ENCODE measurements at places on chromosomes 12 and 14.

DNA sequence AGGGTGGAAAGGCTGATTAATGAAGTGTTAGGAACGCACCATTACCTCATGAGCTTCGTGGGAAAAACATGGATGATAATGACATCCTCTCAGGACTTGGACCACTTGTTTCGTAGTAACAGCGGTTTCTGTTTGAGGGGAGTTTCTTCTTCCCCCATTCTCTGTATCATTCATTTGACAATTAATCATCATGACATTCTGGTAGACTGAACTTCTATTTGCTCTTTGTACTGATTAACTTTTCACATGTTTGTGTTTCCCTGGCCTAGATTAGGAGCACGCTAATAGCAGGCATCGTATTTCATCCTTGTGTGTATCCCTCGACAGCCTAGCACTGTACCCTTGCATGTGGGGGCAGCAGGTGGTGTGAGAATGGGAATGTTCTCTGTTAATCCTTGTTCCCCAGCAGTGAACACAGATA lies 8.0 kb downstream of the LRRC74A start:
- DNase-seq, result no peak

- no peak for DNase-seq
Measured at GRCh38 chr12:23502259-23502658, 447.2 kb downstream of the SOX5 start.

DNA sequence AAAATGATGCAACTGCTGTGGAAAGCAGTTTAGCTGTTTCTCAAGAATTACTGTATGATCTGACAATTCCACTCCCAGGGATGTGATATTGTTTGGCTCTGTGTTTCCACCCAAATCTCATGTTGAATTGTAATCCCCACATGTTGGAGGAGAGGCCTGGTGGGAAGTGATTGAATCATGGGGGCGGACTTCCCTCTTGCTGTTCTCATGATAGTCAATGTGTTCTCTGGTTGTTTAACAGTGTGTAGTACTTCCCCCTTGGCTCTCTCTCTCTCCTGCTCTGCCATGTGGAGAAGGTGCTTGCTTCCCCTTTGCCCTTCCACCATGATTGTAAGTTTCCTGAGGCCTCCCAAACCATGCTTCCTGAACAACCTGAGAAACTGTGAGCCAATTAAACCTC lies 93.4 kb upstream of the CPM start:
- peak; percentile 74 for DNase-seq

DNA sequence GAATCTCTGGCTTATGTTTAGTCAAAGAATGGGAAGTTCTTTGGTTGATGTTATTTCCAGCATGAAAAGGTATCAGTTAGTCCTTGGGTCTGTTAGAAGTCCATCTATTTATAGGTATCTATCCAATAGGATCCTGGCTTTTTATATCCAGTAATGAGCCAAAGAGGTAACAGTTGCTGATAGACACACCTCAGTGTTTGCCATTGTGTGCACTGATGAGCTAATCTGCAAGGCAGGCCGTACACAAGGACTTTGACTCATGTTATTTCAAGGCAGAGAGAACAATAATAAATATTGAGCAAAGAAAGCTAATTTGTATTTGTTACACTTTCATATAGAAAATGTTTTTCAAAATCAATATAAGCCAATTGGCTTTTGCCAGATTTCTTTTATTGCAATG lies 56.4 kb downstream of the GLT1D1 start:
- DNase-seq, result no peak
